T-helper 2 cell (primary cell): ENCODE measurements at places on chromosomes 3 and 15.

GRCh38 chr3:56926243-56926946, 124.6 kb upstream of the ARHGEF3 start:
- no peak for DNase-seq

- DNase-seq, result no peak
These were observed 194.2 kb downstream of the UACA start for GRCh38 chr15:70569091-70569713.

DNA sequence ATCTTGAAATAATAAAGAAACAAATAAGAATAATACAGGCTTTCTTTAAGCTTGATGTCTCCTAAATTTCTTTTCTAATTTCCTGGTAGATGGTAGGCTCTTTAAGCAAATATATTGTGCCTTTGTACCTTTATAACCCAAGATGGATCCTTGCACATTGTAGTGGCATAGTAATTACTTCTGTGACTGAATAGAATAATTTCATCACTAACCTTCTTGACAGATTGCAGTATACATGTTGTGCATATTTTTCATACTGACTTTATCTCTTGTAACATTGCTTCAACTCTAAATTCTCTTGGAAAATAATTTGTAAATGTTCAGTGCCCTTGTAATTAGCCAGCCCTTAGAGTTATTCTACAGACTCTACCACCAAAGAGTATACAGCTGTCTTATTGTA, 1433.8 kb upstream of the GBE1 start:
- DNase-seq, result no peak

GRCh38 chr15:72195101-72195511, 2.5 kb downstream of the GRAMD2A start:
- DNase-seq, result no peak

DNA sequence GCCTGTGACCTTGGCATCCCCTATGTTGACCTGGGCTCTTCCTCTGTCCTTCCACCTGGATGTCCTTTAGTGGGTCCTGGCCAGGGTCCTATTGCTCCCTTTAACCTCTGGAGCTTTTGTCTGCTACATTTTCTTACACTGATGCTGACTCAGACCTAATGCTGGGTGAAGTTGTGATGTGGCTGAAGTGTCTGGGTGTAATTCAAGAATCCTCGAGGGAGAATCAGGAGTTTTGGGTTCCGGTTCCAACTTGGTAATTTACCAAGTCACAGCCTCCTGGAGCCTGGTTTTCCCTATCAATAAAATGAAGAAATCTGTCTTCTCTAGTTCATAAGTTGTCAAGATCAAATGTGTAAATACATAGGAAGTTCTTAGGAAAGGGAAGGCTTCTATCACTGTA, 25.6 kb downstream of the CEP19 start:
- DNase-seq, result no peak

DNA sequence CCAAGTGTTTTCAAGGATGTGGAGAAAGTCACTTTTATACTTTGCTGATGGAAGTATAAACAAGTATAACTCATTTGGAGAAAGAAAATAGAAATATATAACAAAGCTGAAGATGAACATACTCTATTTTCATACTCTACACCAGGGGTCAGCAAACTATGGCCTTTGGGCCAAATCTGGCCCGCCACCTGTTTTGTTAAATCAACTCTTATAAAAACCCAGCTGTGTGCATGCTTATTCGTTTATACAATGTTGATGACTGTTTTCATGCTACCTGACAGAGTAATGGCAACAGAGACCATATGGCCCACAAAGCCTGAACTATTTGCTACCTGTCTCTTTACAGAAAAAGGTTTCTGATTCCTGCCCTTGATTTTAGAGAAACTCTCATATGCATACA, 124.0 kb downstream of the NR1D2 start:
- DNase-seq, result no peak

- DNase-seq, result no peak
These were observed 10.3 kb downstream of the PFKFB4 start for GRCh38 chr3:48546203-48546829.

DNA sequence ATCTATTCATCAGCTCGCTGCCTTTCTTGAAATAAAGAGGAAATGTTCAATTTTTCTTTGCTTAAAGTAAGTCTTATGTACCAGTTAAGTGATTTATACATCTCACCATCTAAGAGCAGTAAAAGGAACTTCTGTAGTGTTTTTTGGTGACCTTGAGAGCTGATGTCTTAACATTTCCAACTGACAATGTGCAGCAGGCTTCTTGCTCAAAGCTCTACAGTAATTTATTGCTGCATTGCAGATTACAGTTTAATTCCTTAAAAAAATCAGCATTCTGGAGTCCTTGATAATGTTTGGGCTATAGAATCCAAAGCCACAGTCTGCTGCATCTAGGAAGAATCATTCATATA, 61.6 kb downstream of the DIPK2A start:
- DNase-seq, result no peak

DNA sequence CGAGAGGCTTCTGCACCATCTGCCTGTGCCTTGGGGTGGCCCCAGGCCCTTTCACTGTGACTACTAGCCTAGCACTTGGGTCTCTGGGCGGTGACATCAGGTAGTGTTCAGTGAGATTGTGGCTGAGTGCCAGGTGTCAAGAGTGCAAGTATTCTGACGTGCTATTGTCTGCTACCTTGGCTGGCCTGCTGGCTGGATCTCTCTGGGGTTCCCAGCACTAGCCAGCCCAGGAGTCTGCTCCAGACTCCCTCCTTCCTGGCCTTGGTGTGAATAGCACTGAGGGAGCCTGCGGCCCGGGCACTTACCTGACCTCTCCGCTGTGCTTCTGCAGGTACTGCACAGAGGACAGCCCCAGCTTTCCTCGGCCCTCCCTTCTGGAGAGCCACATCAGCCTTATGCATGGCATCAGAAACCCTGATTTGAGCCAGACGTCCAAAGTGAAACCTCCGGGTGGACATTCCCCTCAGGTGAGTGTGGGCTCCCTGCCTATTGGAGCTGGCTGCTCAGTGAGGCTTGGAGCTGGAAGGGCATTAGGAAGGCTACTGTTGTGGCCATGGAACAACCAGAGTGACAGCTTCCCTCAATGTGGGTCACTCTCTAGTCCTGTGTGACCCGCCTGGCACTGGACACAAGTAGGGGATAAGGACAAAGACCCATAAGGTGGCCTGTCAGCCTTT, 17.5 kb upstream of the ALPK3 start:
- DNase-seq, result no peak

DNA sequence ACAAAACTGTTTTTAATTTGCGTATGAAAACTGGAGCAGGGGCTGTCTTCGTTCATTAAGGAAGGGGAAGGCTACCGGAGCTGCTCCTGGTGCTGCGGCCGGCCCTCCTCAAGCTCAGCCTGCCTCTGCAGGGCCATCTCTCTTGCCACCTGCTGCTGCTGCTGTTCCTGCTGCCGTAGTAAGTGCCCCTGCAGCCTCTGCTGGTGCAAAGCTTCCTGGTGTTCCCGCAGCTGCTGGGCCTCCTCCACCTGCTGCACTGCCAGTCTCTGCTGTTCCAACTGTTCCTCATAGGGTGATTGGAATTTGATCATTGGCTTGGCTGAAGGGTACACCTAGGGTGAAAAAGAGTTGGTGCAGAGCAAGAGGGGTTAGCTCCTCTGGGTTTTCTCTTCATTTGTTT, 66.0 kb downstream of the GOLIM4 start:
- DNase-seq, result no peak

DNA sequence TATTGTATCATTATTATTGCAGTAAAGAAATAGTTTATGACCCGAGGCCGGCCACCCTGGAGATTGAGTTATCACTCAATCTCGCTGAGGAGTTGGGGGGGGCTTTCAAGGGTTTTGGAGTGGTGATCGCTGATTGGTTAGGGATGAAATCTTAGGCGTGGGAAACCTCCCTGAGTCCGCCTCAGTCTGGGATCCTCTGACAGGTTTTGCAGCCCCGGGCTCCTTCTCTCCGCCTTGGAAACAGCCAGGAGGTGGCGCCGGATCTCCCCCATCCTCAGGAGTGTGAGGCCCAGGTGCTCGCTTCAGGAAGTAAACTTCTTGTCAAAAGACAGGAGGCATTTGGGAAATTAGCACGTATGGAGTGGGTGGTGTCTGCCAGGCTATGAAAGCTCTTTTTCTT, 41.1 kb upstream of the SEC61A1 start:
- no peak for DNase-seq

GRCh38 chr15:85858586-85859375, 64.1 kb upstream of the KLHL25 start:
- peak; percentile 61 for DNase-seq

- no peak for DNase-seq
These were observed 36.0 kb upstream of the BCL2A1 start for GRCh38 chr15:80006946-80007345.

DNA sequence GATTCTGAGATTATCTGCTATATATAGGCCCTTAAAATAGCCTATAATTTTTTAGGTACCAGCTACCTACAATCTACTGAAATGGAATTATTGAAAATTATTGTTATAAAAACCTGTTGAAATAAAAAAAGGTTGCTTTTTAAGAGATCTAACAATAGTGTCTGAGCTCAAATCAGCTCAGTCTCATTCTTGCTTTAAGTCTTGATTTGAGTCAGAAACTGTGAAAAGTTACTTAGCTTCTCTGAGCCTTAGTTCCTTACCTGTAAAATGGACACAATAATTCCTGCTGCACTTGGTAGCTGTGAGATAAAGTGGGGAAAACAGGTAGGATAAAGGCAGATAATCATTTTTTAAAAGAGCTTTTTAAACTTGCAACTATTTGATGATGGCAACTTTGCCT, 118.8 kb upstream of the UBE2E2 start:
- DNase-seq, result no peak

GRCh38 chr3:63349583-63350573, 71.8 kb downstream of the SYNPR start:
- no peak for DNase-seq

- DNase-seq, result no peak
These were observed 25.7 kb upstream of the OCA2 start for GRCh38 chr15:28124841-28125240.

- no peak for DNase-seq
These were observed 16.6 kb downstream of the CRYBG3 start for GRCh38 chr3:97838393-97838792.
